ENCODE measurements at places on chromosomes 11 and 22.

DNA sequence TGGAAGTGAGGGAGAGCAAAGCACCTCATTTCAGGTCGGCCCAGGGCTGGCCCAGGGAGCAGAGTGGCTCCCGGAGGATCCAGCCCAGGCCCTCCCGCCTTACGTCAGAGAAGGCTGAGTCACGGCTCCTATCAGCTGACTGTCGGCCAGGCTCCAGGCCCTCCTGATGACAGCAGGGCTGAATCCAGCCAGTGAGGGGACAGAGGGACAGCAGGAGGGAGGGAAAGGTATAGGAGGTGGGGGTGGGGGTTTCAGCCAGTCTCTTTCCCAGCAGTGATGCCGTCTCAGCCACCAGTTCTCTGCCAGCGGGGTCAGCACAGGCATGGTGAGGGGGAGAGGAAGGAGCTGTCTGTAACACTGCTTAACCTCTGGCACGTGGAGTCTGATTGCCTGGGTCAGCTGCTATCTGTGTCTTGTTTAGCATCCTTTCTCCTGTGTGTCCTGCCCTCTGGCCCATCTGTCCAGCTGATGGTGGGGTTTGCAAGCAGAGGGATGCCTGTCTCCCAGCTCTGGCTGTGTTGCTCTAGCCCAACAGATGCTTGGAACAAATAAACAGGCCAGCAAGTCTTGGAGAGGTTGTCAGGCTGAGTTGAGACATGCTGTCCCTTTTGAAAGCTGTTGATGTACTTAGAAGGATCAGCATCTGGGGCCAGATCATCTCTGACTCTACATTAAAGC, 74.0 kb downstream of the ADAMTS15 start:
- DNase-seq = no peak

DNA sequence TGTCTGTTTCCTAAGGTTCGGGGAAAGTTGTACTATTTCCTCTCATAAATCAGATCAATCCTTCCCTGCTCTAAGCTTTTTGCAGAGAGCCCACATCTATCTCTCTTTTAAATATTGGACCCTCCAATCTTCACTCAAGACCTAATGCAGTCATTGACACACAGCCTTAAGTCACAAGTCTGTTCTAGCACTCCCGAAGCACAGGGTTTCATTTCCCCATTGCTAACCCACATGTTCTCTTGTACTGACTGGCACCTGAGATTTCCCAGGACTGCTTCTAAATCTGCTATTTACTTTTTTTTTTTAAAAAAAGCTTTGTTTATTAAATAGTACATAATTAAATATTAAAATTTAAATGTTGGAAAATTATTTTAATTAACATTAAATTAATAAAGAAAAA, 674.7 kb downstream of the TBC1D22A start:
- DNase-seq = no peak

- DNase-seq = no peak
Observed at GRCh38 chr11:112514011-112514740, 253.5 kb upstream of the PLET1 start.

GRCh38 chr11:42249401-42249800, 789.9 kb upstream of the LRRC4C start:
- DNase-seq = no peak

DNA sequence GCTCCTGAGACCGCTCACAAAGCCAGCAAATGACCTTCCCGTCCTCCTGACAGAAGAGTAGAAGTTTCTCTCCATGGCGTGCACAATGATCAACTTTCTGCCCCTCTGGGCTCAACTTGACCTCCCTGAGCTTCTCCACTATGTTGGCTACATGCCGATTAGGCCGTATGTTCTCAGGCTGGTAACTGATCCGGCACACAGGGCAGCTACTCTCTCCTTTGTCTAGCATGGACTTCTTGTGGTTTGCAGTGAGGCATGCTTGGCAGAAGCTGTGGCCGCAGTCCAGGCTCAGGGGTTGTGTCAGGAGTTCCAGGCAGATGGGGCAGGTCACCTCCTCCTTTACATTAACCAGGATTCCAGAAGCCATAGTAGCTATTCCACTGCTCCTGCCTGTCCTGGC, 5.1 kb downstream of the TRIM5 start:
- DNase-seq = no peak

DNA sequence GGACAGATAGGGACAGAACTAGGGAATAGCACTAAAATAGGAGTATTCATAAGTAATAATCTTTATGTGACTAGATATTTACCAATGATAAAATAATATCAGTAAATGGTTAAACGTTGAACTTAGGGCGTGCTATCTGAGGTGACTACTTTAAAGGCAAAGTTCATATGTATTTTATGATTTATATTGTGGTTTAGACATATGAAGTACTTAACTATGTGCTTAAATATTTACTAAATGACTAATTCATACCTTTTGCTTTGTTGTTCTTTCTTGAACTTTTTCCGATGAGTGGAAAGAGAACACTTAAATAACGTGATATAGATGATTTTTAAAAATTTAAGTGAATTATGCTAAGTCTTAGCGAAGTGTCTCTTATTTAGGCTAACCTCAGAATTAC, 14.7 kb downstream of the LUZP2 start:
- no peak for DNase-seq

GRCh38 chr22:27630754-27631153, 170.8 kb downstream of the MN1 start:
- DNase-seq = no peak
